ENCODE measurements at places on chromosomes 16 and 17.

GRCh38 chr17:76709077-76709950 lies 1.5 kb downstream of the MXRA7 start:
- DNase-seq: no peak

GRCh38 chr17:61140081-61140786 lies 259.4 kb upstream of the TBX2 start:
- no peak for DNase-seq

GRCh38 chr17:81967533-81968395 lies 6.8 kb upstream of the NOTUM start:
- peak; percentile 95 for DNase-seq

DNA sequence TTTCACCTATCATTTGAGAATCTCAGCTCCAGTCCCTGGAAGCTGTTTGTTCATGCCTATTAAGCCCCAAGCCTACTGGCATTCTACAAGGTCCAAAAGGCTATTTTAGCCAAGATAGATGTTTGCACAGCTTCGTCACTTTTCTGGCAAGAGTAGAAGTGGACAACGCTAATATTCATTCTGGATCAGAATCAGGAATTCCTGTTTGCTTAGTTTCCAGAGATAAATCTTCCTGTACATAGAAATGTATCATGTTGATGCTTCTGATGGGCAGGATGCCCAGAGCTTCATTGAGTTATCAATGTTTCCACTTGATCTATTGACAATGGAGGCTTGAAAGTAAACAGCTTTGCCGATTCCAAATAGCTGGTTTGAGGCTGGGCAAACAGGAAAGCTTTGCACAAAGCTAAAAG lies 260.7 kb upstream of the CA10 start:
- DNase-seq: no peak

GRCh38 chr17:549177-550040 lies 165.2 kb downstream of the VPS53 start:
- no peak for DNase-seq

DNA sequence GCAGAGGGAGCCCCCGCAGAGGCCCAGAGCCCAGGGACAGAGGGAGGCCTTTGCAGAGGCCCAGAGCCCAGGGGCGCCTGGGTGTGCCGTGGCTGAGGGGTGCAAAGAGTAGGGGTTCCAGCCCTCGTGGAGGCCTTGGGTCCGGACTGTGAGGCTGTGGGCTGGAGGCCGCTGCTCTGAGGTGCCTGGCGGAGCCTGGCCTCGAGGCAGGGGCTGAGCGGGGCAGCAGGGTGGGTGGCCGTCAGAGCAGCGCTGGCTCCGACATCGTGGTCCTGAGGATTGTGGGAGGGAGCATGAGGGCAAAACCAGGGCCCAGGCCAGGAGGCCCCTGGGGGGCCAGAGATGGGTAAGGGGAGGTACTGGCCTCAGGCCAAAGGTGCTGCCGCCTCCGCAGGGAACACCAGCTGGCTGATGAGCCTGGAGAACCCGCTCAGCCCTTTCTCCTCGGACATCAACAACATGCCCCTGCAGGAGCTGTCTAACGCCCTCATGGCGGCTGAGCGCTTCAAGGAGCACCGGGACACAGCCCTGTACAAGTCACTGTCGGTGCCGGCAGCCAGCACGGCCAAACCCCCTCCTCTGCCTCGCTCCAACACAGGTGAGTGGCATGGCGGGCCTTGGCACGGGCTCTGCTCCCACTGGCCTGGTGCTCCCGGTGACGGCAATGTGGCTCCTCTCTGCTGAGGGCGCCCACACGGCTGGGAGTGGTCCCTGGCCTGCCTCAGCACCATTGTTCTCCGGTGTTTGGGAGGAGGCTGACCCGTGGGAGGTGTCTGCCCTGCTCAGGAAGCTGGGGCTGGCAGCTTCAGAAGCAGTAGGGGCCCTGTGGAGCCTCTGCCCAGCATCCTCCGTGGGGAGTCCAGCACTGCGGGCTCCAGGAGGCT lies 33.7 kb downstream of the TSC2 start:
- no peak for DNase-seq

- no peak for DNase-seq
Observed at GRCh38 chr16:10485698-10486382, 94.6 kb downstream of the EMP2 start.

GRCh38 chr17:64281962-64282752 lies 19.1 kb upstream of the TEX2 start:
- DNase-seq: peak; percentile 76

- DNase-seq: no peak
Observed at GRCh38 chr16:19236561-19237209, 48.8 kb upstream of the CLEC19A start.

DNA sequence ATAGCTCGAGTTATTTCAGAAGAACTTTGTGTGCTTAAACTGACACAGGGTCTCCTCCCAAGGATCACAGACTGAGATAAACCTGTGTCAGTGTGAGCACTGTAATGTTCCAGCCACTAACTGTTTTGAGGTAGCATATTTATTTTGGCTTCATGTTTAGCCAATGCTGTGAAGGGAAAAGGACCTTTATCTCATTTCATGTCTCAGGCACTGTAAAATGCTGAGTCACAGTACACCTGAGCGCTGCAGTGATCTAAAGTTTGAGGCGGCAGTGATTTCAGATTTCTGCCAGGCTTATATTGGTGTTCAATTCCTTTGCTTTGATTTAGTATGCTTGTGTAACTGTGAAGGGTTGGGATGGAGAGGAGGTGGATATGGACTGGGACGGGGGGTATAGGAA lies 3.1 kb upstream of the DNAJA2 start:
- peak; percentile 25 for DNase-seq

DNA sequence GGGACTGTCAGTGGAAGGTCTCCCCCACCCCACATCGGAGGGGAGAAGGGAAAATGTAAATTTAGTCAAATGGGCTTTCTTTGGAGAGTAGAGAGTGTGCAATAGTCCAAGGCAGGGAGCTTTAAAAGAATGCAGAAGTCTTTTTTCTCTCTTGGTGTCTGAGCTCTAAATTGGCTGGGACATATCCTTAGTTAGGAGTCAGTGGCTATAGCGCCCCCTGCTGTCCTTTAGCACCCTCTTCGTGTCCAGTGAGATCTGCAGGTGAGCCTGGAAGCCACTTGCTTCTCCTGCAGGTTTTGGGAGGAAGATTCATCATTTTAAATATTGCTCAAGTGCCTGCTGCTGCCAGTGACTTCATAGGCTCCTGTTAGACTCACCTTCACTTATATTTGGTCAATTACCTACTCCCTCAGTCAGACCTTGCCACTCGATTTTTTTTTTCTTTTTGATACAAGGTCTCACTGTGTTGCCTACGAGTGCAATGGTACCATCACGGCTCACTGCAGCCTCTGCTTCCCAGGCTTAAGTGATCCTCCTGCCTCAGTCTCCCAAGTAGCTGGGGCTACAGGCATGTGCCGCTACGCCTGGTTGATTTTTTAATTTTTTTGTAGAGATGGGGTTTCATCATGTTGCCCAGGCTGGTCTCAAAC lies 174.8 kb downstream of the PRKCB start:
- peak; percentile 90 for DNase-seq
